Cardiac fibroblast (primary cell): ENCODE measurements at places on chromosomes 3 and 15.

- no peak for DNase-seq
Observed at GRCh38 chr3:171429635-171430034, 30.6 kb downstream of the TNIK start.

DNA sequence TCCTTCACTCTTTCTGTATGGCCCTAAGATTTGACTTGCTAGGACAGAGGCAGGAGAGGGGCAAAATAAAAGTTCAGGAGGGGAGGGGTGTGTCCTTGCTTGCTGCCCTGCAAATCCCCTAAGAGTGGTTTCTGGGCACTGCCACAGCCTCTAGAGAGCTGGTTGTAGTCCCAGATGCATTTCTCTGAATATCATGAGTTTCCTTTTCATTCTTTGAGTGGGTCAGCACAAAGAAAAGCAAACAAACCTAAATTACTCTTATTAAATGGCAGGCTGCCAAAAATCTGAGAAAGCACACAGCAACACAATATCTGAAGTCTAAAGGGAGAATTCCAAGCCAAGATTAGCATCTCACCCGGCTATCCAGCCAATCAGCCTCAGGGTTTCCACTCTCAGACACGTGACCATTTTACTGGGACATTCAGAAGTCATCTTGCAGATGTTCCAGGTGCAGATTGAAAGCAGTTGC is 919.3 kb downstream of the TUSC7 start:
- peak; percentile 64 for DNase-seq

DNA sequence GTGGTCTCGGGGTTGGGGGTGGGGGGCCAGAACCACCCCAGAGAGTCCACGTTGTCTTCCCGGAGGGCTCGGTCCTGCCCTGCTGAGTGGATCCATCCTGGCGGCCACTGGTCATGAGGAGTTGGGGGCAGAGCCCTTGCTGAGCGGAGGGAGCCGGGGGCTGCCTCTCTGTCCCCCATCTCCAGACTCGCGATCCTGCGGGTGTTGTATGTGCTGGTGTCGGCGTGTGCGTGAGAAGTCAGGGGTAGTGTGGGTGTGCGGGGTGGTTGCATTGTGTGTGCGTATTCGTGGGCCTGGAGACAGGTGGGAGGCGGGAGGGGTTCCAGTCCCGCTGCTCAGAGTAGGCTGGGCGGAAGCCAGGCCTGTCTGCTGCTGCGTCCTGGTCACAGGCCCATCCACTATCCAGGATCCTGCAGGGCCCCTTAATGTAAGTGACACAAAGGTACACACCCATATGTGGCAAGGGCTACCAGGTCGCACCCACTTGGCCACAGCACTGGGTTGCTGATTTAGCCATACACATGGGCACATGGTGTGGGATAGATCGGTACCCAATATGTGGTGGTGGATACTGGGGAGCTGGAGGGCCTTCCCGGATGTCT is 30.7 kb downstream of the NBEAL2 start:
- no peak for DNase-seq

GRCh38 chr15:74511583-74511982 is 29.4 kb upstream of the ARID3B start:
- DNase-seq: peak; percentile 26

- no peak for DNase-seq
Observed at GRCh38 chr15:81195339-81195864, 1.3 kb upstream of the IL16 start.

DNA sequence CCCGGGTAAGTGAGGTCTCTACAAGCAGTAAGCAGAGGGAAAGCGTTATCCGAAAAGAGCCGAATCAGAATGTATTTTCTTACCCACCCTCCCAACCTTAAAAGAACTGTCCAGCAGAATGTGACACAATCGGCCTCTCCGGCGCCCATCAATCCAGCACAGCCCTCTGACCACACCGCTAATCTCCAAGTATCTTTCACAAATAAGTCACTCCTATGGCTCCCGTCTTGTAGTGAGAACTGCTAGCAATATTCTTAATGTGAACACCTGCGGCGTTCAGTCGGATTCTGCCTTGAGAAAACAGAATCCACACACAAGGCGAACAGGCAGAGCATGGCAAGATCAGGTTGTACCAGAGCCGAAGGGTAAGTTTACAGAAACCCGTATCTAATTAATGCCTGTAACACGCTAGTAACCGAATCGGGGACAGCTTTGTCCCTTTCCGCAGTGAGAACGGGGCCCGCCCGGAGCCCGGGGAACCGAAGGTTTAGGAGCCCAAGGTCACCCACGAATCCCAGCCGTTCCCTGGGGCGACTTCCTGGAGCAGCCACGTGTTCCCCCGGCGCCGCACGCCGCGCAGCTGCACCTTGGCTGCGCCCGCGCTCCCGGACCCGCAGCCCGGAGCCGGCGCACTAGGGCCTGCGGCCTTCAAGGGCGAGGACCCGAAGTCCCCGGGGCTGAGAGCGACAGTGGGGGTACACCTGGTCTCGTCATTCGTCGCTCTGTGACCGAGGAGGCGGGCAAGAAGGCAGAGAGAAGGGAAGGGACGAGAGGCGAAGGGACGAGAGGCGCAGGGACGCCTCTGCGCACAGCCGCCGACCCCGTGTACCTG is 672 bp downstream of the TFRC start:
- DNase-seq: peak; percentile 46

DNA sequence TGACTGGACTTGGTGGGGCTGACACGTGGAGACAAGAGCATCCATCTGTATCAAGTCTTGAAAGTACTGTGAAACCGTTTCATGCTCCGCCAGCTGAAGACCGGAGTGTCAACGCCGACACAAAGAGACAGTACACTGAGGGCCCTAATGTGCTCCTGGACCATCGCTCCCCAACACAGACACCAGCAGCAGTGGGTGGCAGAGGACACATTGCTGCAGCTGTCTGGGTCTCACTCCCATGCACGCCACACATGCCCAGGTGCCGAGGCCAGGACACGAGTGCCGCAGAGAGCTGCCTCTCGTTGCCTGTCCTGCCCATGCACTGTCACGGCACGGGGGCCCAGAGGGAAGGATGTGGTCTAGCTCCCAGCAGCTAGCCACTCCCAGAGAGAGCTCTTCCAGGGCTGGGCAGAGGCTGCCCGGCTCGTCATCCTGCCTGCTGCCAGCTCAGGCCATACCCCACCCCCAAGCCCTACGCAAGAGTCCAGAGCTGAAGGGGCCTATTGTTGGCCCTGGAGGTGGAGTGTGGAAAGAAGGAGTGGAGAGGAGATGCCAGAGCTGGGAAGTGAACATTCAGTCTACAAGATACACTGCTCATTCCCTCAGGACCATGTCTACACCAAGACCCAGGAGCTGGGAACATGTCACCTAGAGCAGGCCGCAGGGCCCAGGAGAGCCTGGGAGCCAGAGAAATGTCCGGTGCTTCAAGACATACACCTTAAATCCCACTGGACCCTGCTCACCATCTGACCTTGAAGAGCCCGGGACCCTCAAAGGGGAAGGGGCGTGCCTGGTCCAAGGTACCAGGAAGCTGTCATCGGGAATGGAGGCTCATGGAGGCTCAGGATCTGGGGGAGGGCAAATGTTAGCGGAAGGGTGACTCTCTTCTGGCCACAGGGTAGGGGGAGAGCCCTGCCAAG is 7.7 kb downstream of the TNK2 start:
- DNase-seq: peak; percentile 86

DNA sequence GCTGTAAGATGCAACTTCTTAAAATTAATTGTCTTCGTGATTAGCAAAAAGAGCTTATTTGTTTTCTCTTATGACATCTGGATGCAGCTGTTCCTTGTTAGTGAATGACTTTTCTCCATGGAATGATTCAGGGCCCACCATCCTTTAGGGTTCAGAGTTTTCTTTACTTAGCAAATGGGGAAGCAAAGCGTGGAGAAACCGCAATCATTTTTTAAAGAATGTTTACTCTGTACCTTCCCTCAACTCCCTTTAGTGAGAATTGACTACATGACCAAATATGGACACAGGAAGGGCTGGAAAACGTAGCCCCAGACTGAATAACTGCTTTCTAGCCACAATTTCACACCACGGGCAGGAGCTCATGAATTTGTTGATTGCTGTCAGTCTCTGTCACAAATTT is 130.1 kb downstream of the EDEM1 start:
- DNase-seq: no peak

GRCh38 chr15:91992945-91993344 is 139.4 kb downstream of the SLCO3A1 start:
- DNase-seq: peak; percentile 6

- no peak for DNase-seq
Observed at GRCh38 chr3:53167418-53168174, 6.6 kb downstream of the PRKCD start.

DNA sequence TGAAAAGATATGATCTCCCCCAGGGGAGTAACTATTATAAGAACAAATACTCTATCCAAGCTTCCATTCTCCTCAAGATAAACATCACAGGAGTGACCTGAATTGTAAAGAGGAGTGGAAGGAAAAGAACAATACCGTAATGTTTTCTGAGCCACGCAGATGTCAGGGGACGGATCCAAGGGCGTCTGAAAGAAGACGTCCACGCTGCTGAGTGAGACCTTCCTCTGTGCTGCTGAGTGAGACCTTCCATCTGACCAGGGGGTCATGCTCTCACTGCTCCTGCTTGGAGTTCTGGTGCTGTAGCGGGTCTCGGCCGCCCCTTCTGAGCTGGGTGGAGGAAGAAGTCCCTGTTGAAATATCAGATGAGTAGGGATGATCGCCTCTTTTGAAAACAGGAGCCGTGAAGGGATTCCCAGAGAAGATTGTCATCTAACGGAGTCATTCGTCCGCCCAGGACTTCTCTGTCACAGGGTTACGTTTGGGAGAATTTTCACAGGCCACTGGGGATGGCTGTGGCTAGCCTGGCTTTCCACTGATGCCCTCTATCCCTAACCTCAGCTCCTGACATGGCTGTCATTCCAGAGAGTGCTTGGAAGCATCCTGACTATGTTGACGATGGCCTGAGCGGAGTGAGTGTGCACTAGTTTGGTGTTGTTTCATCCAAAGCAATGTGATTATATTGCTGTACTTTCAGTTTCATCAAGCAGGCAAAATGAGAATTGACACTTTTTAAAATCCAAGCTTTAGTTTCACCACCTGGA is 184.9 kb downstream of the APBA2 start:
- DNase-seq: no peak

GRCh38 chr3:153615863-153616262 is 453.8 kb downstream of the RAP2B start:
- no peak for DNase-seq

DNA sequence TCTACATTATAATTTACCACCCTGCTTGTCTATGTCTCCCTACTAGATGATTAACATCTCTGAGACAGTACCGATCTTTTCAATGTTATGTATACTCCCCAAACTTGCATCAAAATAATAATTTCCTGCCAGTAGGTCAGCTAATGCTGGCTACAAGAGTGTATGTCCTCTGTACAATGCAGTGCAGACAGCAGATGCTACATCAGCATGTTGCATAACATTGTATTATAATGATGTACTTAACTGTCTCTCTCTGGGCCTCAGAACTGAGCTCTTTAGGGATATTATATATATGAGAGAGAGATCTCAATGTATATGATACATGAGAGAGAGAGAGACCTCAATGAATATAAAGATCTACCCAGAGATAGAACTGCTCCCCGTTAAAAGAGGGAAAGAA is 456.6 kb downstream of the SHQ1 start:
- no peak for DNase-seq

DNA sequence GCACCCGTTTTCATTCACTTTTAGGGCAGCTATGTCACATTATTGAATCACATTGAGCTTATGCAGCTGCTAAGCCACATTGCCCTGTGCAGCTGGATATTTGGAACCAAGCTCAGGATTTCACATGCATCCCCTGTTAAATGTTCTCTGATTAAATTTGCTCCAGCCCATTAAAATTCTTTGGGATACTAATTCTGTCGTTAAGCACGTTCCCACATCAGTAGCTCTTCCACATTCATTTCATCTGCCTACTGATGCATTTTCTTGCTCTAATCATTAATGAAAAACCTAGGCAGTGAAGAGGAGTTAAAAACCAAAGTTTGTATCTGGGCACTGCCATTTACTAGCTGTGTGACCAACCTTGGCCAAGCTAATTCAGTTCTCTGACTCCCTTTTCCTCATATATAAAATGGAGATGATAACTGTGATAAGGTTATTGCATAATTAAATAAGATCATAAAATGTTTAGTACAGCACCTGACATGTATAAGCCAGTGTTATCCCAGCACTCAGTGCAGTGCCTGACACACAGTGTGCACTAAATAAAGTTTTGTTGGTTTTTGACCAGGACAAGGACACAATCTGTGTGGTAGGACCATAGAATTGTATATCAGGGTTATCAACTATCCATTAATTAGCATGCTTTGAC is 222.2 kb upstream of the ATP11B start:
- no peak for DNase-seq

DNA sequence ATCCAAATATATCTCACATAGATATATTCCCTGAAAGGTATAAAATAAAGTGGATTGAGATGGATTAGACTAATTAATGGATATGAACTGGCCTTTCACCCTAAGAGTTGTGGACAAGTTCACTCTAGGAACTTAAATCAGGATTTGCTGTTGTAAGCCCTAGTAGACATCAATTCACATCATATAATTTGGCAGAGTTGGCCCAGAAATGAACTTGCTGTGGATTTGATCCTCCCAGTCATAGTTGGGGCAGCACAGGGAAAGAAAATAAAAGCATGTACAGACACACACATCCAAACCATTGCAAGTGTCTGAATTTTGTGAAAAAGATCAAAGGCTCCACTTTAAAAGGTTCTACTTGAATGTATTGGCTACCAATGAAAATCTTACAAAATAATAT is 734.7 kb upstream of the NR2F2 start:
- no peak for DNase-seq

DNA sequence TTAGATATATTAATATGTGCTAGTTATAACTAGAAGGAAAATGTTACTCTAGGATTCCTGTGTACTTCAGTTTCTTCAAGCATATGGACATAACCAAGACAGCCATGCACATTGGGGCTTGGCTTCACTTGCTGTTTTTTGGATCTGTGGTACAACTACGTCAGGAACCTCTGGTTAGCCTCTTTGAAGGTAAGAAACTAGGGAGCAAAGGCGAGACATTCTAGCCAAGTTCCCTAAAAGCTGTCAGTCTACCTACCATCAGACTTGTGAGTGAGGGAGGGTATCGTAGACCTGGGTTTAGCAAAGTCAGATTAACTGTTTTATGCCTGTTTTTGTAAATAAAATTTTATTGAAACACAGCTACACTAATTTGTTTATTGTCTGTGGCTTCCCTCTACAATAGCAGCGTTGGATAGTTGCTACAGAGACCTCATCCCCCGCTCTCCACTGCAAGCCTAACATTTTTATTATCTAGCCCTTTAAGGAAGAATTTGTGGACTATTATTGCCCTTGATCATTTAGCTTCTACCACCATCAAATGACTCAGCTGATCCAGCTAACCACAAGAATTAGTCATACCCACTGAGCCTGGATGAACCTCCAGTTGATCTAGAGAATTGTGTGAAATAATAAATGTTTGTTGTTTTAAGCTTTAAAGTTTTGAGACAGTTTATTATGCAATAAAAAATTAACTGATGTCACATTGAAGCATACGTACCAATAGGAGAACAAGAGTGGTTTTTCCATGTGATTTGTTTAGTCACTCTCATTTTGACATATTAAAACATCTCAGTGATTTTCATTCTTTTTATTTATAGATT is 58.1 kb downstream of the RSRC1 start:
- peak; percentile 94 for DNase-seq
